ENCODE measurements at places on chromosomes 6 and 20.

GRCh38 chr20:37295595-37295994 lies 6.1 kb downstream of the MANBAL start:
- no peak for DNase-seq

GRCh38 chr6:139748353-139749146 lies 374.1 kb upstream of the CITED2 start:
- DNase-seq, result no peak

- DNase-seq, result no peak
These were observed 462.9 kb downstream of the PREX1 start for GRCh38 chr20:48364688-48365421.

- DNase-seq, result no peak
These were observed 195.9 kb downstream of the SASH1 start for GRCh38 chr6:148538261-148539190.

DNA sequence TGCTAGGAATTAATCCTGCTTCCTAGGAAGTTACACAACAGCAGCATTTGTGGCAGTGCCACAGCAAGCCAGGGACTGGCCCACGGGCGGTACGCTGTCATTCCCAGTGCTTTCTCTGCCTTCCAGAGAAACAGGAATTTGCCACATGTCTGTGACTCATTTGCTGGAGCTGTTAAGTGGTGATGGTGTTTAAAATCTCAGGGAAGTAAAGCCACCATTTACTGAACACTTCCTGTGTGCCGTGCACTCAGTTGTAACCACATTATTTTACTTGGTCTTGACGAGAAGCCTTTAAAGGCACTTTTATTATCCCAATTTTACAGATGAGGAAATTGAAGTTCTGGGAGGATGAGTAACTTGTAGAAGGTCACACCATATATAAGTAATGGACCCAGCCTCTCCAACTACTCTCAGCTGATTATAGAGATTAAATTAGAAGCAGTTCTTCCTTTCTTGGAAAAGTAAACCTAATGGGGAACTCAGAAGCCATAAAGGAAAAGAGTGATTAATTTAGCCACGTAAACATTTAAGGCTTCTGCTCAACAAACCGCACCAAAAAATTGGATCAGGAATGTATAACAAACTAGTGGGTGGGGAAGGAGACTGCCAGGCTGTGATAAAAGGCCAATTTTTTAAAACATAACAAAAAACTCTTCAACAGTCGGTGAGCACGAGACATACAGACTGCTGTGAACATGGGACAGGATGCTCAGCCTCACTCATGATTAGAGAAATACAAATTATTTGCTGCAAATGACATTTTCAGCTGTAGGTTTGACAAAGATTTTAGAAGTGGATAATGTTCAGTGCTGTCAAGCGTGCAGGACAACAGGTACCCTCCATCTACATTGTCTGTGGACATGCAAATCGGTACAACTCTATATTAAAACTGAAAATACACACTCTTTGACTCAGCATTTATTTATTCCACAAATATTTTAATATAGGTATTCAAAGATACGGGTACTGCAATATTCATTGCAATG lies 311.2 kb downstream of the NRN1 start:
- no peak for DNase-seq

GRCh38 chr6:3455147-3455568 lies 1.7 kb downstream of the SLC22A23 start:
- peak; percentile 48 for DNase-seq

DNA sequence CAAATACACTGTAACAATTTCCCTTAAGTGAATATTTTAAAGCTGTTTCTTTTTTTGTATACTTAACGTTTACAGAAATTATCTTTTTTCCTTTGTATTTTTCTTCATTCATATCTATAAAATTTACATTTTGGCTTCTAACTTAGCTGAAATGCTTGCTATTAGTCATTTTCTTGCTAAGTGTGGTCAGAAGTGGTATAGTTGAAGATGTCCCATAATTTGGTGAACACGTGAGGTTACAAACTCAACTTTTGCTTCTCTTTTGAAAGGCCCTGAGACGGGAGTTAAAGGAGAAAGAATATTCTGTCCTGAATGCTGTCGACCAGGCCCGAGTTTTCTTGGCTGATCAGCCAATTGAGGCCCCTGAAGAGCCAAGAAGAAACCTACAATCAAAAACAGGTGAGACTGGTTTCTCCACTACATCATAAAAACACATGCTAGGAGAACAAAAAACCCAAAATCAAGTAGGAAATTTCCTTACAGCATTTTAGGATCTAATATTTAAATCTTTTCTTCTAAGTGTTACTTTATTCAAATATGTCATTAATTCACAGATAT lies 445.0 kb downstream of the UTRN start:
- DNase-seq, result no peak

DNA sequence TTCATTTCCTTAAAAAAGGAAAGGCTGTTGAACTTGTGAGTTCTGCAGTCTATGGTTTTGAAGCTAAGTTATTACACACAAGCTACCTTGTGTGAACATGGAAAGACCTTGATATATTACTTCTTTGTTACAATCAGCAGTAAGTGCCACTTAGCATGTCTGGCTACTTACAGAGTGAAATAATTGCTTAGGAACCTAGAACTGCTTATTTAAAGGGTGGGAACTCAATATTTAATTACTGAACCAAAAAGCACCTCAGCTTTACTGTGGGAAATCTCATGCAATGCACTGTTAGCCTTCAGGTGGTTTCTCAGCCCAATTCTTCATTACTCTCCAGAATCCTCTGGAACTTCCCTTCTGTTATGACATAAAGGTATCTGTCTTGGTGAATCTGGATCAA lies 17.9 kb downstream of the PERP start:
- no peak for DNase-seq

DNA sequence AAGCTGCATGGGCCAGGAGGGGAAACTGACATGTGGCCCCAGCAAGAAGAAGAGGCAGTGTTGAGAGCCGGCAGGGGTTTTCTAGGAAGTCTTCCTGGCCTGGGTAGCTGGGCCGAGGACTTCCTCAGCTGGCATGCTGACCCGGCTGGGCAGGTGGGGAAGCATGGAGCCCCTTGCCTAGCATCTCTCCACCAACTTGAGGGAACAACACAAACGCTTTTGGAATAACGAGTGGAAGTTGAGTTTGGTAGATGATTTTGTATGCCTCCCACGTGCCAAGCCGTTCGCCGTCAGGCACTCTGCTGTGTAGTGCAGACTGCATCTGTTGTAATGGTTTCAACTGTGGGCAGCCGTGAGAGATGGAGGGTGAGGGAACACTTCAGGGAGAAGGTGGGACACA lies 7.3 kb downstream of the TMEM181 start:
- no peak for DNase-seq

GRCh38 chr20:23541776-23542175 lies 26.5 kb downstream of the CST9L start:
- no peak for DNase-seq

GRCh38 chr6:82361631-82362030 lies 2.0 kb upstream of the TPBG start:
- no peak for DNase-seq

DNA sequence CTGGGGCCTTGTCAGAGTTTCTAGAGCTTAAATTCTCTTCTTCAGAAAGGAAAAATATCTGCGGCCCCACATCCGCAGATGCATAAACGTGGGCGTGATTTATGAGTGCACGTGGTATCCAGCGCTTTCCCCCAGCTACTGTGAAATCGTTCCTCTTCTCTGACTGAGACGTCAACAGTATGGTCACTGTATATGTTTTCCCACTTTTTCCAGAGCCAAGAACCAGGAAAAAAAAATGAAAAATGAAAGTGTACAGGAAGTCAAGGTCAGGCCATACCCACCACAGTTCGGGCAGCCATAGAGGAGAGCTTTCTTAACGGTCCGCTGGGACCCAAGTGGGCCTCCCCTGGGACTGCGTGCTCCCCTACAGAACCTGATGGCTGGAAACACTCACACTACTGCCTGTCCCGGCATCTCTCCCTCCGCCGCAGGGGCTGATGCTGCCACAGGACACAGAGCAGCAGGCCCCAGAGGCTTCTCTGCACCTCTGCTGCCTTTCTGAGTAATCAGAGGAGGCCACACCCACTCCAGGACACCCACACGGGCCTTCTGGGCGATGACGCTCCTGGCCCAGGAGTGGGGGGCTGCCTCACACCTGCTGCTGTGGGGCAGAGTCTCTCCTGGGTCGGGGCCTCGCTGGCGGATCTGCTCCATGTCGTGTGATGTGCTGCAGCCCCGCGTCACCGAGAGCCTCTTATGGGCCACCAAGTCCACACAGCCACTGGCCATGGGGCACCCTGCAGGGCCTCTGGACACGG lies 16.4 kb upstream of the STX16 start:
- DNase-seq, result no peak

DNA sequence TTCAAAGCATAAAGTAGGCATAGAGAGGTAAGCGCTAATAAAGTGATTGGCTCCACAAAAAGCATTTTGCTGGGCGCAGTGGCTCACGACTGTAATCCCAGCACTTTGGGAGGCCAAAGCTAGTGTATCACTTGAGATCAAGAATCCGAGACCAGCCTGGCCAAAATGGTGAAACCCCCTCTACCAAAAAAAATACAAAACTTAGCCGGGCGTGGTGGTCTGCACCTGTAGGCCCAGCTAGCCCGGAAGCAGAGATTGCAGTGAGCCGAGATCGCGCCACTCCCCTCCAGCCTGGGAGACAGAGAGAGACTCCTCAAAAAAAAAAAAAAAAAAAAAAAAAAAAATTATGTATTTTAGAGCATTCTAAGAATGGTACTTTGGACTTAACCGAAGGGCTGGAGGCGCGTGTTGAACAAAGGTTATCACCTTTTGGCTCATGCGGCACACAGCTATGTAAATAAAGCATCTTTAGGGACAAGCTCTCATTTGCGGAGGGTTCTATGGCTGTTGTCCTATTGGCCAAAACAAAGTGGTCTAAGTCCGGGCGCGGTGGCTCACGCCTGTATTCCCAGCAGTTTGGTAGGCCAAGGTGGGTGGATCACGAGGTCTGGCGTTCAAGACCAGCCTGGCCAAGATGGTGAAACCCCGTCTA lies 17.4 kb downstream of the HFE start:
- DNase-seq, result no peak

GRCh38 chr6:160041608-160042007 lies 72.7 kb downstream of the IGF2R start:
- no peak for DNase-seq

All from CD4-positive, alpha-beta T cell treated with Interleukin-4 for 4 hours (primary cell).